ENCODE measurements at places on chromosomes 7 and 10.

- H3K4me1 ChIP-seq, result no peaks in the 10 kb centered on the region
- DNase-seq, result no peak
- H3K27ac ChIP-seq, result no peak overlapping the region
- no peaks in the 10 kb centered on the region for H3K27me3 ChIP-seq
- H3K4me3 ChIP-seq, result no peak overlapping the region
Observed at GRCh38 chr10:77234599-77234998, 403.0 kb downstream of the KCNMA1 start.

GRCh38 chr7:70237831-70238575, 639.7 kb downstream of the AUTS2 start:
- H3K4me3 ChIP-seq, result no peak overlapping the region
- DNase-seq, result no peak
- no peaks in the 10 kb centered on the region for H3K27me3 ChIP-seq
- H3K27ac ChIP-seq, result no peak overlapping the region
- no peaks in the 10 kb centered on the region for H3K36me3 ChIP-seq
- H3K4me1 ChIP-seq, result no peaks in the 10 kb centered on the region

GRCh38 chr7:140144821-140145220, 32.0 kb downstream of the KDM7A start:
- DNase-seq, result no peak
- H3K36me3 ChIP-seq, result no peaks in the 10 kb centered on the region
- H3K27ac ChIP-seq, result no peak overlapping the region

DNA sequence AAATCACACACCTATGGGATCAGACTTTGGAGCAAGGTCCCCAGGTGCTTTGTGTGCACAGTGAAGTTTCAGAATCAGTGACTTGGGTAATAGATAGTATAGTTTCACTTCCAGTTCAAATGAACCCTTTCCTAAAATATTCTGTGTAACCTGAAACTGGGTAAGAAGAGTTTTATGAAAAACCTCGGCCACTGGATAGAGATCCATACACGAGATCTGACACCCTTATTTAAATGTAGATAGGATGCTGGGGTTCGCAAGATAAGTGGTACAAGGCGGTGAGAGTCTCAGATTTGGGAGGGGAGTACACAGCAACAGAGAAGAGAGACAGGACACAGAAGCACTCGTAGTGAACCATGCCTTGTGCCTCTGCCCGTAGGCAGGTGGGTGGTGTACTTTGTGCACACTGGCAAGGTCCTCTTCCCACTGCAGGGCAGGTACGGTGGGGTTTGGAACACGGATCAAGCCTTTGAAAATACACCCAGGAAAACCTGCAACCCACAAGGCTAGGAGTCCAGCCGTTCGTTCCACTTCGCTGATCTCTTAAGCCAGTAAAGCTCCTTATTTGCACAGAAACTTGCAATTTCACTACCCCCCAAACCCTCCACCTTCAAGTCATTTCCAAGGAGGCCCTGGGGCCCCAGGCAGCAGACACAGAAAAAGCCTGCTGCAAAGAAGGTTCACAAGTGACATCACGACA, 162.8 kb downstream of the USP6NL start:
- H3K4me1 ChIP-seq, result no peaks in the 10 kb centered on the region
- H3K27ac ChIP-seq, result no peak overlapping the region
- no peak for DNase-seq
- H3K36me3 ChIP-seq, result no peaks in the 10 kb centered on the region

DNA sequence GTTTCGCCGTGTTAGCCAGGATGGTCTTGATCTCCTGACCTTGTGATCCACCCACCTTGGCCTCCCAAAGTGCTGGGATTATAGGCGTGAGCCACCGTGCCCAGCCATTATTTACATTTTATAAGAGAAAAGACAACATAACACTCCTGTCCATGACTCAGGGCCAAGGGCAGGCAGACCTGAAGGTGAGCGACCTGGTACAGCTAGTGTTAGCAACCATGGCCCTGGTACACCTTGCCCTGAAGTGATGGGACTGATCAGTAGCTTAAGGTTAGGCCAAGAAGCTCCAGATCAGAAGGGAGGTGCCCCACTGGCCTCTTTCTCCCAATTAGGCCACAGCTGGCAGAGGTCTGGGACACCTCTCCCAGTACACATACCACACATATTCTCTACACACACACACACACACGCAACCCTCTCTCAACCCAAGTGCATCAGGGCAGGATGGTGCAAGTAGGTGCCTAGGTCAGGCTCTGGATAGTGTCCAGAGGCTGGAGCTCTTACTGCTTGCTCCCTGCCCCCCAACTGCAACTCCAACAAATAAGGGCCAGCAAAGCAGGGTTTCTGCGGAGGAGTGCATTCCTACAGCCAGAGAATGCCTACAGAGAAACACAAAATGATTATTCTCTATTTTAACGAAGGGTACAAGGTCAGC, 43.8 kb downstream of the DPCD start:
- H3K36me3 ChIP-seq, result peaks cover 5% of the 10 kb centered on the region
- no peaks in the 10 kb centered on the region for H3K4me1 ChIP-seq
- H3K27ac ChIP-seq, result no peak overlapping the region
- no peaks in the 10 kb centered on the region for H3K27me3 ChIP-seq

DNA sequence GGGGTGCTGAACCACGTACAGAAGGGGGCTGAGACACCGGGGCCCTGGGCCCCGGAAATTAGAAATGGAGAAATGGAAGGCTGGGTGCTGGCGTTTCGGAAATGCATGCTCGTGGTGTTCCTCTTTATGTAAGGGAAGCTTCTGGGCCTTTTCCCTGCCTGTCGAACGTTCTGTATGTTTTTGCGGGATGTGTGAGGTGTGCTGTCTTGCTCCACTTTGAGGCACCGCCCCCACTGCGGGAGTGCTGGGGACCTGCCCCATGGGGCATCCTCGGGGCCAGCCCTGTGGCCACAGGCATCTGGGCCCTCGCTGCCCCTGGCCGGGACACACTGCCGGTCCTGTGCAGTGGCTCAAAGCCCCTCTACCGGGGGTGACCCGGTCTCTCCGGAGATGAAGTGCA, 1.7 kb upstream of the VENTX start:
- H3K36me3 ChIP-seq, result no peaks in the 10 kb centered on the region
- peak overlapping the region; percentile 34 for H3K27ac ChIP-seq
- H3K4me3 ChIP-seq, result peak overlapping the region; percentile 40
- peaks cover 62% of the 10 kb centered on the region for H3K27me3 ChIP-seq
- no peak for DNase-seq

DNA sequence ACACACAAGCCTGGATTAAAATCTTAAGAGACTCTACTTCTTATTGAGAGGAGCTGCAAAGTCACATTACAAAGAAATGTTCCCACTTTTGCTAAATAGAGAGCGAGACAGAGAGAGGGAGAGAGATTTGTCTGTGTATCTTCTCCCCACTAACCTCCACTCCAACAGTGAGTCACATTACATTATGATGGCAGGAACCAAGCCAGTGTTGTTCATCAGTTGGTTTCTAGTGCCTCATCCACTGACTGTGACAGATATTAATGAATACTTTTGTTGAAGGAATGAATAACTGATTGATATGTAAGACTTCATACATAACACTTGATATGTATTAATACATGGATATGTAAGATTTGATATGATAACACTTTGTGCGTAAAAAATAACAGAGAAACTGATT, 258.2 kb upstream of the SORCS1 start:
- H3K4me1 ChIP-seq, result no peaks in the 10 kb centered on the region
- no peak for DNase-seq
- no peaks in the 10 kb centered on the region for H3K27me3 ChIP-seq
- H3K4me3 ChIP-seq, result no peak overlapping the region
- no peaks in the 10 kb centered on the region for H3K36me3 ChIP-seq
